Spleen (tissue), 13 donors: ENCODE measurements at places on chromosomes 6 and 20. TPM values are rescaled to one million over a fixed set of nuclear protein-coding genes. Genes with fewer than 3 reads are reported as not detected.

GRCh38 chr6:144922120-144922722, 637.1 kb downstream of the UTRN start:
- no peak for DNase-seq

DNA sequence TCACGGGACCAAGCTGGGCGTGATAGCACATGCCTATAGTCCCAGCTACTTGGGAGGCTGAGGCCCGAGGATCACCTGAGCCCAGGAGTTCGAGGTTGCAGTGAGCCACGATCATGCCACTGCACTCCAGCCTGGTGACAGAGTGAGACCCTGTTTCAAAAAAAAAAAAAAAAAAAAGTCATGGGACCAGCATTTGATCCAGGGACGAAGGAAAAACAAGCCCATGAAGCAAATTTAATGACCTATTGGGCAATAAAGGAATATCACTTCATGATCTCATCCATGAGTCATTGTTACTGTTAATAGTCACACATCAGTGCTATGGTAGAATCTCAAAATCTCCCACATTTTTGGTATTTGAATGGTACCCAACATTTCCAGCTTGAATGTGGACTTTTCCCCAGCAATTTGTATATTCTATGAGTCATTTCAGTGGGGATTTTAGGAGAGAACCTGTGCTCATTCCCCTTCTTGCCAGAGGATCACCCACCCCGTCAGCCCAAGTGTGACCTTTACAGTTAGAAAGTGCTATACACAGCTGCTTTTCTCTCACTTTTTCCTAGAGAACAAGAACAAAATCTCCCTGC, 8.5 kb upstream of the SOD2 start:
- DNase-seq, result no peak

DNA sequence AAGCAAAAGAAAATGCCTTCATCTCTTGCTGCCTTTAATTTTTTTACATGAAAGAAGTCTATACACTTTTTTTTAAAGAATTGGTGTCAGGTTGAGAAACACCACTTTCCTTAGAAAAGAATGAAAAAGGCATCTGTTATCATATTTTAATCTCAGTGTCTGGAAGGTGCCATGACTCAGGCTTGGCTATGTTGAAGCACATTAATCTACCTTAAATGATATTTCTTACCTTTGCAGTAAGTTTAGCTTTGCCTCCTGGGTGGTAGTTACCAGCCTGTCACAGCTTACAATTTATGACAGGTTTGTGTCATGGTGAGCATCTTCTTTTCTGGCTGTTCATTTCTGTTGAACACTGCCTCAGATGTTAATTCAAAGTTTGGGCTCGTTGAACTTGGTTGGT, 95.3 kb downstream of the RTN4IP1 start:
- no peak for DNase-seq

DNA sequence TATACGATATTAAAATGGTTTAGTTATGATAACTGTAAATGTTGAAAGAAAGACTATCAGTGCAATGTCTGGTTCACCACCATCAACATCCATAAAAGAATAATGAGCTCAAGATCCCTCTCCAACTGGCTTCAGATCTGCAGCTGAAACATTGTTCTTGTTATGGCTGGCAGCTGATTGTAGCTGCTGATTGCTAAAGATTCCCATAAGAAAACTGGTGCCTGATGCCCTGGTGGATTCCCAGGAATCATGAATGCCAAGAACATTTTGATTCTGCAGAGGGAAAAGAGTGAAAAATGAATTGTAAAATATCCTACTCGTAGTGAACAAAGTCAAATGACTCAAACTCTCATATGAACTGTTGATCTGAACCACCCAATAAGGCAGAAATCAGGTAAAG, 1160.2 kb downstream of the EPHA7 start:
- DNase-seq, result no peak

DNA sequence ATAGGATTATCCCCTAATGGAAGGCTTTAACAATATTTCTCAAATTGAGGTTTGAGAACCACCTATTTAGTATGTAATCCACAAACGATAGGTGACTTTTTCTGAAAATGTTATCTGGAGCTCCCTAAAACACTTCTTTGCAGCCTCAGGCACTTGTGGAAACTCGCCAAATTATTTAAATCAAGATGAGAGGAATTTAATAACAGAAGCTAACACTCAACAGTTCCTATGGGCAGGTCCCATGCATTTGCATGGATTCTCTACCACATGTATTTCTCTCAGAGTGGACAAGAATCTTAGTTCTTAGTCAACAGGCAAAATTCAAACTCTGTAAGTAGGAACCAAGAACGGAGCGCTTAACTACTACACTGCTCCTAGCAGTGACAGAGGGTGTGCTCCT, 20.7 kb downstream of the SOX4 start:
- DNase-seq, result no peak

DNA sequence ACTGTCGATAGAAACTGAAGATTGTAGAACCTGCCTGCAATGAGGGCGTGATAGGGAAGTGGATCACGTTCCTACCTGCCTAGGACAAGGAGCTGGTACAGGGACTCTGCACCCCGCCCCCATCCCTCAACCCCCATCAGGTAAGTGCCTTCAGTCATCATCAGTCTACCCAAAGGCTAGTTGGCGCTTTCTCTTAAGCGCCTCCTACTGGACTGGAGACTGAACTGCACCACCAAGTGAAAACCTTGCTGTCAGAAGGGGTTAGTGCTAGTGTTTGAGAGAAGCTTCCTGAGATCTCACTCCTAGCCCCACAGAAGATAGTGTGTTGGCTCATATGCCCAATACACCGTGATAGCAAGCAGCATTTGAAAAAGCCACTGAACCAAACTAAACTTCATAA, 706.5 kb upstream of the MAN1A1 start:
- DNase-seq, result no peak

DNA sequence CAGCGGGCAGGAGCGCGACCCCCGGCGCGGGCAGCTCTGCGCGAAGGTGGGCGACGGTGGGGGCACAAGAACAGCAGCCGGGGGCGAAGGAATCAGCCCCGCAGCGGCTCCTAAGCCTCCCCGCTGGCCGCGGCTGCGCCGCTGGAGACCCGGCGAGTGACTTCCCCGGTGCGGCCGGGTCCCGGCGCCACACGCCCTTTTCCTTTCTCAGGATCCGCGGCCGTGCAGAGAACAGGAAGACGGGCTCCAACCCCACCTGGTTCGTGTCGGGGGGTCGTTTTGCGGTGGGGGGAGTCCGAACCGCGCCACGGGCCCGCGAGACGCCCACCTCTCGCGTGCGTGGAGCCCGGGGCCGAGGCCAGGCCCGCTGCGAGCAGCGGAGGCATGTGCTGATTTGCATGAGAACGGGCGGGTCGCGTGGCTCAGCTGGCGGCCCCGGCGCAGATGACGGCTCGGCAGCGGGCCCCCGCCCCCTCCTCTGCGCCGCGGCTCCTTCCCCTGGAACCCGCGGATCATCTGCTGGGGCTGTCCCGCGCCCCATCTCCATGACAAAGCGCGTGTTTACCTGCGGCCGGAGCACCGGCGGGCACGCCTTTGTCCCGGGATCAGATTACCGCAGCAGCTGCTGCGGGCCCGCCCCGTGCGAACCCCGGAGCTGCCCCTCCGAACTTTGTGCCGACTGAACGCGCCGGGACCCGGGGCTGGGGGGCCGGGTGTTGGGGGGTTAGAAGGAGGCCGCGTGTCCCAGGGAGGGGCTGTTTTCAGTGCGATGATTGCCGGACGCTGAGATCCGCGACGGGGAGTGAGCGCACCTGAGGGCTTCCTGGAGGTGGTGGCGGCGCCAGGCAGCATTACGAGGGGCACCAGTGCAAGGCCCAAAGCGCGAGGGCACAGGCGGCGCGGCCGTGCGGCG, 4.9 kb upstream of the DLL1 start:
- peak; percentile 85 for DNase-seq

- no peak for DNase-seq
Measured at GRCh38 chr20:62232770-62233645, 5.3 kb upstream of the OSBPL2 start.

GRCh38 chr6:107652526-107653182, 162.7 kb downstream of the SOBP start:
- DNase-seq, result no peak

GRCh38 chr6:154425034-154425433, 68.4 kb upstream of the IPCEF1 start:
- DNase-seq, result no peak

DNA sequence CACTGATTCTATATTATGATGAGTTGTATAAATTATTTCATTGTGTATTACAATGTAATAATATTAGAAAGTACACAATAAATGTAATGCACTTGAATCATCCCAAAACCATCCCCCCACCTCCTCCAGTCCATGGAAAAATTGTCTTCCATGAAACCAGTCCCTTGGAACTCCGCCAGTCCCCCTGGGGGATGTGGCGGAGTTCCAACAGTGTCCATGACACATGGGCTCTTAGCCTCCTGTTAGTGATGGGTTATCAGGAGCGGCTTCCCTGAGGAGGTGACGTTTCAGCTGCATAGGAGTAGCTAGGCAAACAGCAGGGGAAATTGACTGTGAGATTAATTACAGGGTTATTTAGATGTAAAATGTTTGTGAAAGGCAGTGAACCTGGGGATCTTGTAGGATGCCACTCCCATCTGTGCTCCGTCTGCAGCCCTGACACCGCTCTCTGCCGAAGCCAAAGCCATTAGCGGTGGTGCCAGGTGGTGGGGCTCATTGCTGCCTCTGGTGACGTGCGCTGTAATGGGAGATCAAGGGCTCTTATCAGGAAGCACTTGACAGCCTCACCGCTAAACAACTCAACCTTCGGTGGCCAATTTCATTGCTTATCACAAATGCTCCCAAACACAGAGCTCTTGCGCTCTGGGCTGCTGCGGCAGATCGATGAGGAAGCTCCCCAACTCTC, 81.6 kb upstream of the MC3R start:
- DNase-seq, result no peak

GRCh38 chr6:40956936-40957335, 82.1 kb downstream of the UNC5CL start:
- DNase-seq, result no peak

GRCh38 chr6:46704562-46704961, 16.9 kb downstream of the TDRD6 start:
- DNase-seq, result no peak

GRCh38 chr6:147974376-147974775, 368.3 kb upstream of the SASH1 start:
- DNase-seq, result no peak

- DNase-seq, result no peak
Measured at GRCh38 chr6:89323511-89323971, 8.4 kb upstream of the GABRR2 start.

GRCh38 chr6:14053811-14054210, 63.8 kb upstream of the CD83 start:
- no peak for DNase-seq

DNA sequence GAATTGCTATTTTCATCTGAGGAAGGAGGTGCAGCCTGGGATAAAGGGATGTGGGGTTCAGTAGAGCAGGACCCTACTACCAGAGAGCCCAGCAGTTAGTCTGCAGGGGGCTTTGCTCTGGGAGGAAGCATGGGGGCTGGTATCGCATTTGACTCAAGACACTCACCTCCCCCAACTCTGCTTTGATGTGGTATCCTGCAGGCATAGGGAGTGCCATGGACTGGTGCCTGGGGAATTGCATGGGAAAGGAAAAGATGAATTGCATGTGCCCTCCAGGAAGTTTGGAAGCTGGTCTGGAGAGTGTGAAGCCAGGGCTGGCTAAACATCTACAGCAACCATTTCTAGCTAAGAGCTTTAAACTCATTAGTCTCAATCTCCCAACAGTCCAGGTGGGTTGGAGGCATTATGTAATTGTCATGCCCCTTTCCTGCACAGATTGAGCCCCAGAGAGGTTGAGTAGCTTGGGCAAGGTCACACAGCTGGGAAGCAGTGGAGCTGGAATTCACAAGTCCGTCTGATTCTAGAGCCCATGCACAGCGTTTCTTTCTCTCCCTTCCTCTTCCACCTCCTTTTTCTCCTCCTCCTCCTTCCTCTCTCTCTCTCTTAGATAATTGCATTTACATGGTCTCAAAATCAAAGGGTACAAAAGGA, 26.2 kb upstream of the PNPLA1 start:
- no peak for DNase-seq

GRCh38 chr6:37279366-37280134, 21.6 kb upstream of the TMEM217 start:
- no peak for DNase-seq

DNA sequence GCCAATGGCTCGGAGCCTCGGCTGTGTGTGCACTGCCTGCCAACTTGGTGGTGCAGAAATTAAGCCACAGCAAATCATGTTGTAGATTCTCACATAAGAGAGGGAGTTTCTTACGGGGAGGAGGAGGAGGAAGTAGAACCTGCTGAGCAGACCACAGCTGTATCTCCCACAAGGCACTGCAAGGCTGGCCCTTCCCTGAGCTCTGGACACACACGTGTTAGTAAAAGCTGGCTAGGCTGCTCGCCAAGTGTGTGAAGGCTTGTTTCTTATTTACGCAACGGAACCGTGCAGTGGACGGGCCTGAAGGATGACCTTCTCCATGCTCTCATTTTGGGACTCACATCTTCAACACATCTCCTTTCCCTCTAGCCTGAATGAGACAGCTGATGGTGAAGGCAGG, 15.7 kb upstream of the QKI start:
- no peak for DNase-seq

GRCh38 chr6:112983713-112984261, 636.7 kb downstream of the RFPL4B start:
- no peak for DNase-seq

DNA sequence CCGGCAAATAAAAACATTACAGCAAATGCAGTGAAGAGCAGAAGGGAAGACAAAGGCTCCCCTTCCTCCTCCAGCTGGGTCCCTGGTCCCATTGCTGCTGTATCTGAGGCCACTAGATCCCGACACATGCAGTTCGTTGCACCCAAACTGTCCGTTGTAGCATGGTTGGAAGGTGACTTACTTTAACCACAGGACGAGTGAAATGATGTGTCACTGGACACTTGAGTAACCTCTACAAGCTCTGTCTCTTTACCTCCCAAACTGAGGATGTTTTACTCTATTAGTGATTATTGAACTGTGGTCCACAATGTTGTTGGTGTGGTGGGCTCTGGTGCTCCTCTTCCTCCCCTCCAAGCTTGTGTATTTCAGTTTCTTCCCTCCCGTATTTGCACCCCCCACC, 46.2 kb upstream of the ARMH2 start:
- DNase-seq, result no peak

FOXC1 gene
- polyA plus RNA-seq, result 0.20 TPM

TNXB gene
- polyA plus RNA-seq, result 39.3 TPM

B4GALT5 gene
- 3.9 TPM for polyA plus RNA-seq

NRM gene
- 17.7 TPM for polyA plus RNA-seq

LKAAEAR1 gene
- polyA plus RNA-seq, result 0.48 TPM

CLPSL2 gene
- not detected for polyA plus RNA-seq

C4B gene
- polyA plus RNA-seq, result 66.9 TPM

PRRT1 gene
- 1.1 TPM for polyA plus RNA-seq

THBS2 gene
- polyA plus RNA-seq, result 2.7 TPM

SULF2 gene
- 9.4 TPM for polyA plus RNA-seq

AGPAT4 gene
- polyA plus RNA-seq, result 1.2 TPM

MAP7 gene
- polyA plus RNA-seq, result 0.67 TPM

TRIM10 gene
- not detected for polyA plus RNA-seq

TTK gene
- polyA plus RNA-seq, result 0.74 TPM

CASP8AP2 gene
- 6.7 TPM for polyA plus RNA-seq
